ENCODE measurements at places on chromosomes 1 and 21.

DNA sequence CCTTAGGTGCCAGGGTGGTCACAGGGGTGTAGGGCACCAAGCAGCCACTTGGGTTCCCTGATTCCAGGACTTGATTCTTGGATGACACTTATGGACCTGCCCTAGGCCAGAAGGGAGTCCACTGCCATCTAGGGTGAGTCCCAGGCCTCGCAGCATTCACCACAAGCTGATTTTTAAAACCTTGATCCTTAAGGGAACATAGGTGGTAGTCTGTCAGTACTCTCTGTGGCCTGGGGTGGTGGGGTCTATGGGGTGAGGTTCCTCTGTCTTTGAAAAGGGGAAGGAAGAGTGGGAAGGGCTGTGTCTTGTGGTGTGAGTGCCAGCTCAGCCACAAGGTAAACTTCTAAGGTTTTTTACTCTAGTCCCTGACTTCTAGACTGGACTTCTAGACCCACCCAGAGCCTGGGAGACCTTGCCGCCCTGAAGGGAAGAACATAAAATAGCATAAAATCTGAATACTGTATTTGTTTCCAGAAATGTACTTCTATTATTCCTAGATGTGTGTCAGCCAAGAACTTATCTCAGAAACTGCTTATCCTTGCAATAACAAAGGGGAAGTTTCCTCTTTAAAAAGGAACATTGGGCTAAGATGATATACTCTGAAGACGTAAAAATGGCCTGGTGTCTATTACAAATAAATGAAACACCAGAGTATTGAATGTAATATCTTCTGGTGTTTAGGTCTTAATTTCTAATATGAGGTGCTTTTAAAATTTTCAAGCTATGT, 757.3 kb downstream of the LTN1 start:
- DNase-seq, result no peak

DNA sequence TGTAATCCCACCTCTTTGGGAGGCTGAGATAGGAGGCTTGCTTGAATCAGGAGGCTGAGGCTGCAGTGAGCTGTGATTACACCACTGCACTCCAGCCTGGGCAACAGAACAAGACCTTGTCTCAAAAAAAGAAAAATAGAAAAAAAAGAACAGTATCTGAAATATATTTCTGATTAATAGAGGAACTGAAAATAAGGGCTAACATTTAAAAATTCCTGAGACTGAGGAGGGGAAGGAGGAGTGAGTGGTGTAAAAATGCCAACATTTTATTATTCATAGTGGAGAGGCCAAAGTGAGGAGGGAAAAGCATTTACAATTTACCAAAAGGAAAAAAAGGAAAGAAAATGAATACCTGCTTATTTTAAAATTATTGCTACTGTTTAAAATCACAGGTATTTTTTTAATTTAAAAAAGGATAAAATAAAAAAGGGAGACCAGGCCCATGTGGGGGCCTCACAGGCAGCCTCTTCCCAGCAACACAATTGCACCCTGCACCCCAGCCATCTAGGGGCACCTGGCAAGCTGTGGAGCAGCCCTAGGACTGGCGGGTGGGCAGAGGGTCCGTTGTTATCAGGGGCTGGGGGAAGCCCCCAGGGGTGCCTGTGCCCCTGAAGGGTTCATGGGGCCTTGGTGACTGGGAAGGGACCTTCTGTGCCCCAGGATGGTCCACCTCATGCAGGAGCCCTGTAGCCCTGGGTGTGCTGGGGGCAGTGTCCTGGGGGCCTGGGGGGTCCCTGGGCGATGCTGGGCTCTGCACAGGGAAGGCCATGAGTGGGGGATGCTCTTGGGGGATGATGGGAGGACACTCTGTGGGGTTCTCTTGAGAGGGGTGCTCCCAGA, 34.8 kb upstream of the ADARB1 start:
- DNase-seq, result no peak

GRCh38 chr1:215617979-215618378, 50.9 kb downstream of the KCTD3 start:
- no peak for DNase-seq

- DNase-seq, result no peak
Measured at GRCh38 chr1:22830757-22831340, 120.2 kb downstream of the EPHB2 start.

DNA sequence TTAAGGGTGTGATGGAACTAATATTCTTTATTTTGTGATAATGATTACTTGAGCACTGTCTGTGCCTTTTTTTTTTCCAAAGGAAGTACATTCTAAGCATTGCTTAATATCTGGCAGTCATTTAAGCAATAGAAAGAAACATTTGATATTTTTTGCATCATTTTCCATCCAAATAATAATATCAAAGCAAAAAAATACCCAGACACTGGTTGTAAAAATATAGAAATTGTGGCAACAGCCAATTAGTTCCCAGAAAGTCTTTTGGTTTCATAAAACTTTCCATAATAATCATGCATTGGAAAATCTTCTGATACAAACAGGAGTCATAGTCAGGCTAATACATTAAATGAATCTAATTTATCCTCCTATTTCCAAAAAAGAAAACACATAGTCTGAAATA, 629.3 kb upstream of the ADAMTS5 start:
- DNase-seq, result no peak

GRCh38 chr1:117585086-117585485, 20.8 kb upstream of the TENT5C start:
- no peak for DNase-seq

- no peak for DNase-seq
Measured at GRCh38 chr1:210915890-210916507, 217.9 kb downstream of the KCNH1 start.

DNA sequence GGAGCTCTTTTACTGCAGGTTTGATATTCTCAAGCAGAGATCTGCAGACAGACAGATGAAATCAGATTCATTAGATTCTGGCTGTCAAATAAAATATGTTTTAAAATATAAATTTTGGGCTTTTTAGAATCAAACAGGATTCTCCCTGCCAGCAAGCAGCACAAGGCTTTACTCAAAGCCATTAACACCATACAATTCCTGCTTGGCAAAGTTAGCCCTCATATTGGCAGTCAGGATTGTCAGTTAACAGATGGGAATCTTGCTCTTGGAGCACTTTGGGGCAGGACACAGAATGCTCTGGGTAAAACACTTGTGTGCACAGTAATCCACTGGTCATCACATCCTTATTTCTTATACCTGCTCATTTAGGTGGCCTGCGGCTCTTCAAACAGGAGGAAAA, 560.6 kb upstream of the BEND5 start:
- DNase-seq, result no peak

DNA sequence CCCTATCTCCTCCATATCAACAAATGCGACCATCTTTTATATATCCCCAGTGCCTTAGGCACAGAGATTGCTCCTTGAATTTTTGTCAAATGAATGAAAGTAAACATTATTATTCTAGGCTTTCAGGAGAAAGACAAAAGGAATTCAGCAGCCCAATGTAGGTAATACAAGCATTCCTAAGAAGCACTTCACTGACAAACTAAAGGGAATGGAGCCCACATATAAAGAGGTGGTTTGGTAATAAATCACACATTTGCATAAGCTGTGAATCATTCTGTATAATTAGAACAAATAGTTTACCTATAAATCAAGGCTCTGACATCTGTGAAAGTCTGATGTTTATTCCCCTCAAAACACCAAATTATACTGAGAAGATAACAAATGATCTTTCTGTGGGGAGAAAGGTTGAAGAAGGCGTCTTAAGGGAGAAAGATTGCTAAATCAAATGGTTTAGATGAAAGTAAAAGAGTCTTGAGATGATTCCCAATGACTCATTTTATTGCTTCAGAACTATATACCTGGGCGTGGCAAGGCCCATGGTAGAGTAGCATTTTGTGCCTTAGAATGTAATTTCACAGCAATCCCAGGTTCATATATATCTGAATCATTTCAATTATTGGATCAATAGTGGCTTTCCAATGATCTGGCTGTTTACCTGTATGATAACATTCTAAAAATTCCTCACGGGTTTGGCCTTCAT, 558.1 kb downstream of the AGBL4 start:
- DNase-seq, result no peak

- peak; percentile 30 for DNase-seq
Measured at GRCh38 chr1:164560121-164560541, 1.1 kb downstream of the PBX1 start.

GRCh38 chr1:199081739-199082138, 442.9 kb downstream of the PTPRC start:
- peak; percentile 3 for DNase-seq

DNA sequence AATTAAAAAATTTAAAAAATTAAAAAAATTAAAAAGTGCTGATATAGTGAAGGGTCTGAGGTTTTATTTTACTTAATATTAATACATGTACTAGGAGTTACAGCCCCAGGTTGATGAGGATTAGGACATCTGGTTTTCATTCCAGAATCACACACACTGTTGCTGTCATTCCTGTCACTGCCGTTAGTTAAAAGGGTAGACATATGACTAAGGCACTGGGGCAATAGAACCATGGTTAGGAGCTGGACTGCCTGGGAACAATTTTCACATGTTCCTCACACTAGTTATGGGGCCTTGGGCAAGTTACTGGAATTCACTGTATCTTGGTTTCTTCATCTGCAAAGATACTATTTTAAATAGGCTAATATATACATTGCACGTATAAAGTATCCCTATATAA, 191.8 kb upstream of the DPYD start:
- peak; percentile 50 for DNase-seq

- peak; percentile 61 for DNase-seq
Measured at GRCh38 chr1:89454845-89455521, 69.6 kb upstream of the LRRC8B start.

GRCh38 chr1:9835758-9836631, 12.2 kb upstream of the CLSTN1 start:
- peak; percentile 49 for DNase-seq
